Fibroblast of villous mesenchyme (primary cell): ENCODE measurements at places on chromosomes 12 and 14. TPM values are rescaled to one million over a fixed set of nuclear protein-coding genes. Genes with fewer than 3 reads are reported as not detected.

DNA sequence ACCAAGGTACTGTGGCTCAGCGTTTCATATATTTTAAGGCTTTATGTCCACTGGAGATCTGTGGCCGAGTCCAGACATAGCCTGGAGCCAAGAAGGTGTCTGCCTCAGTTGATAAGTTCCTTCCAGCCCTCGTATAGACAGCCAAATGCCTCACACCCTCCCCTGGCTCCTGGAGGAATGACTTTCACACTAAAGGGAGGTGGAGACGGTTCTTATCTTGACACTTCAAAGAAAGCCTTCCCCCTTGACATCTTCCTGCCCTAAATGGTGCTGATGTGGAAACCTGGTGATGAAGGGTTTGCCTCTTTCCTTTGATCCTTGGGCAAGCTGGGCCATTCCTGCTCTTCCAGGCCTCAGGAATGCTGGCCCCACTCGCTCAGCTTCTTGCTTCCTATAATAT lies 474.8 kb upstream of the TBX3 start:
- no peak for DNase-seq

- DNase-seq = no peak
Observed at GRCh38 chr14:95711476-95712176, 2.3 kb downstream of the TCL1A start.

GRCh38 chr12:84994426-84994825 lies 41.7 kb downstream of the TSPAN19 start:
- DNase-seq = peak; percentile 68

DNA sequence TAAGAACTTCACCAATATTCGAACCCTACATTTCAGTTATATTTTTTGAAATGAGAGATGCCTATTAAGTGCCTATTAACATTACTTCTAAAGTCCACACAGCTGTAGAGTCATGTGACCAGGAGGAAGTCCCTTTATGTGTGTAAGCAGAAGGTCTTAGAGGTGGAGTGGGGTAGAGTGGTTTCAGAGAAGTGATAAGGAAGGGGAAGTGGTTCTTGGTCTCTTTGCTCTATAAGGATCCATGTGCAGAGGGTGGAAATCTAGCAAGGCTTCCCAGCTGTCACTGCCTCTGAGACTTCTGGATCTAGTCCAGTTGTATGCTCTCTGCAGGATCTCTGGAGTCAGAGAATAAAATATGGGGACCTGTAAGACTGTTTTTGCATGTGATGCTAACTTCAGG lies 673.9 kb downstream of the FLRT2 start:
- no peak for DNase-seq

- DNase-seq = peak; percentile 76
Observed at GRCh38 chr12:122681814-122682213, 21.3 kb downstream of the HCAR2 start.

- no peak for DNase-seq
Observed at GRCh38 chr12:97960225-97960624, 497.6 kb downstream of the RMST start.

DNA sequence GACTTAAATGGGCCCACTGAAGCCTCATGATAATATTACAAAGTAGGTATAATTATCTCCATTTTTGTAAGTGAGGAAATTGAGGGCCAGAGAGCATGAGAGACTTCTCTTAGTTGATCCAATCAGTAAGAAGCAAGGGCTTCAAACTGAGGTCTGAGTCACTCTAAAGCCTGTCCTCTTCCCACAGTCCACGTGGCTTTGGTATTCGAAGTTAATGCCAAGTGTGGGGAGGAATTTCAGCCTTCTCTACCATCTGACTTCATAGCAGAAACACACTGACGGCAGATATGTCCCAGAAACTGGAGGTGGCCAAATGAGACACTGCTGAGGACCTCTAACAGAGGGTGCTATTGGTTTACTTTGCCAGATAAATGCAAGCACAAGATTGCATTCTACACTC lies 114.4 kb upstream of the OVCH1 start:
- DNase-seq = peak; percentile 73

DTX1 gene
- not detected in 2 replicates for total RNA-seq

DNA sequence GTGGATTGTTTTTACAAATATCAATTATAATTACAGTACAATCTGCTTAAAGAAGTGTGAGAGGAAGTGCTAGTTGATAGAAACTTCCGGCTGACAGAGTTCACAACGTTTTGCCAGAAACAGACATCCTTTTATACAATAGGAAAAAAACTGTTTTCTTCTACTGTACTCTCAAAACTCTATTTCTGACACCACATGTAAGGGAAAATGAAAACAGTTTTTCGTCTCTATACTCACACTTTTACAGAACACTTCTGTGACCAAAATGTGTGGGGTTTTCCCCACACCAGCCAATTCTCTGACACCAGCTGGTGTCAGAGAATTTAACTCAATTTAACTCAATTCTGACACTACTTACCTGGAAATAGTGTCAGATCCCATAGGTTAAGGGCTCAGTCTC lies 24.2 kb upstream of the HIF1A start:
- no peak for DNase-seq

GRCh38 chr14:71554959-71555612 lies 377.1 kb upstream of the RGS6 start:
- DNase-seq = peak; percentile 25

- no peak for DNase-seq
Observed at GRCh38 chr12:7161327-7161726, 28.2 kb upstream of the PEX5 start.

DNA sequence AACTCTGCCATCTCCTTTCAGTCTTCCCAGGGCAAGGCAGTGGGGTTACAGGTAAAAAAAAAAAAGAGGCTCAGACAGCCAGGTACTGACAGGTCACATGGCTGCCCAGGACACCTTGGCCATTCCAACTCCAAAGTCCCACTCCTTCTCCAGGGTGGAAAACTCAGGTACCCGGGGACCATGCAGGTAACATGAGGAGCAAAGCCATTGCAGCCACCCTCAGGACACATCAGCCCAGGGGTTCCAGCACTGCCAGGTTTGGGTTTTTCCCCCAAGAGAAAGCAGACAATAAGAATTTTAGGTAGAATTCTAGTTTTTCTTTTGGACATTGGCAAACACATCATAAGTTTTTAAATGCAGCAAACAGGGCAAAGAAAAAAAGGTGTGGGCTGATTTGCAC lies 15.3 kb downstream of the FAM222A start:
- DNase-seq = no peak

DNA sequence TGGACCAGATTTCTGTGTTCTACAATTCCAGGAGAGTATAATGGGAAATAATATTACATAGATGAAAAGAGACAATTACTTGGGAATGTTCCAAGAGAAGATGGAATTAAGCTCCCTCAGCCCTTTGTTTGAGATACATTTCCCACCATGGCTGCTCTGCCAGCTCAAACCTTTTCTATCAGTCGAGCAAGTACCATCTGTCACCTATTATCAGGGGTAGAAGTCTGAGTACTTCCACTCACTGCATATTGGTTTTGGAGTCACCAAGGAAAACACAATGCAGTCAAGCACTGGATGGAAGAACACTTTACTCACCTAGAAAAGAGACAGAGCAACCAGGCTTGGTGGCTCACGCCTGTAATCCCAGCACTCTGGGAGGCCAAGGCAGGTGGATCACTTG lies 270.4 kb upstream of the FAR2 start:
- DNase-seq = no peak

- DNase-seq = peak; percentile 2
Observed at GRCh38 chr12:66497008-66497897, 181.6 kb downstream of the GRIP1 start.

KRT73 gene
- not detected in 2 replicates for total RNA-seq

FAM90A1 gene
- total RNA-seq = under 0.01 TPM in 1 of 2 replicates, not detected in the other

ADAMTS20 gene
- under 0.01 TPM in 2 replicates for total RNA-seq

DNA sequence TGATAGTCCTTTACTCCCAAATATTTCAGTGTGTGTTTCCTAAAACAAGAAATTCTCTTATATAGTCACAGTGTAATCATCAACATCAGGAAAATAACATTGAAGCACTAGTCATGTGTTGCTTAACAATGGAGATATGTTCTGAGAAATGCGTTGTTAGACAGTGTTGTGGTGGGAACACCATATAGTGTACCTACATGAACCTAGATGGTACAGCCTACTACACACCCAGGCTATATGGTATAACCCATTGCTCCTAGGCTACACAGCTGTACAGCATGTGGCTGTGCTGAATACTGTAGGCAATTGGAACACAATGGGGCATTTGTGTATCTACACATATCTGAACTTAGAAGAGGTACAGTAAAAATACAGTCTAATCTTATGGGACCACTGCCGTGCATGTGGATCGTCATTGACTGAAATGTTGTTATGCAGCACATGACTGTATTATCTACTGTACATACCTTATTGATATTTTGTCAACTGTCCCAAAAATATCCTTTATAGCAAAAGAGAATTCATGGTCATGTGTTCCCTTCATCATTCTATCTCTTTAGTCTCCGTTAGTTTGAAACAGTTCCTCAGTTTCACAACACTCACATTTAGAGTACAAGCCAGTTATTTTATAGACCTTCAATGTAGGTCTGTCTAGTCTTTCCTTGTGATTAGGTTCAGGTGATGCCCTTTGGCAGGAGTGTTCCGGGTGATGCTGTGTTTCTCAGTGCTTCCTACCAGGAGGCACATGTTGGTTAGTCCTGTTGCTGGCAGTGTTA lies 109.7 kb downstream of the SLC25A47 start:
- DNase-seq = no peak
